ENCODE measurements at places on chromosomes 2 and 18. TPM values are rescaled to one million over a fixed set of nuclear protein-coding genes. Genes with fewer than 3 reads are reported as not detected.

The ASB18 gene
- not detected for total RNA-seq

The CYP27A1 gene
- total RNA-seq = 30.4 TPM

The C2orf78 gene
- total RNA-seq = not detected

The SP3 gene
- total RNA-seq = 93.7 TPM

The SEPTIN10 gene
- 51.9 TPM for total RNA-seq

Measured in epithelial cell of alveolus of lung (primary cell).